ENCODE measurements at places on chromosomes 3 and 15. TPM values are rescaled to one million over a fixed set of nuclear protein-coding genes. Genes with fewer than 3 reads are reported as not detected.

Gene FRMD4B
- 1.7 TPM for total RNA-seq

GRCh38 chr15:74725225-74725774, at the start of gene CYP1A1:
Gene CYP1A1, minus strand, starts transcription at chr15:74725528. Its CDS starts 2,431 bp downstream, at chr15:74723097.
- peak; percentile 43 for DNase-seq

DNA sequence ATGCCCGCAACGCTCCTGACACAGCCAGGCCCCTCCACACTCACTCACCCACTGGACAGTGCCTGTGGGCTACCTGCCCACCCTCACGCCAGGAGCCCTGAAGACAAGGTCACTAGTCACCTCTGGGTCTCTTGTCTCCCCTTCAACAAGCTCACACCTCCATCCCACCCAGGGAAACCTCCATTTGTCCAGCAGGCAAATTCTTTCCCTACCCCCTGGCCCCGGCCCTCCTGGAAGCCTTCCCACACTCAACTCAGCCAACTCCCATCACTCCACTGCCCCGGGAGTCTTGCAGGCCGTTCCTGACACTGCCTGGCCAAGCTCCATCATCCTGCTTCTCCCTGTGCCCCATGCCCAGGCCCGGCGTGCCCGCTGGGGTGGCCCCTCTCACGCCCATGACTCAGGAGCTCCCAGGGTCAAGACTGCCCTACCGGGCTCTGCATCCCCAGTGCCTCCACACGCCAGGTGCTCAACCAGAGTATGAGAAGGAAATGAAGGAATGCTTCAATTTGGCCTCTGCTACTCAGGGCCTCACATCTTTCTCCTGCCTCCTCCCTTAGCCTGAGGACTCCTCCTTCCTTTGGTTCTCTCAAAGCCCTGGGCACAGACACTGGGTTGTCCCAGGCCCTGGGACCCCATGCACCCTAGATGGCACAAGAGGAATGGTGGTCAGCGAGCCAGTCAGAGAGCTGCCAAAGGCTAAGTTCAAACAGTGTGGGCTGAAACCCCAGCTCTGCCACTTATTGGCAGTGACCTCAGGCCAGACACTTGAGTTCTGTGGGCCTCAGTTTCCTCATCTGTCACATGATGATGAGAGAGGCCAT, 88.6 kb downstream of the SEC22A start:
- DNase-seq, result no peak

GRCh38 chr3:192915304-192915703, 2.4 kb downstream of the MB21D2 start:
- DNase-seq, result no peak

GRCh38 chr3:128317698-128318231, 148.9 kb downstream of the DNAJB8 start:
- no peak for DNase-seq

GRCh38 chr3:106748472-106749262, 628.6 kb upstream of the CCDC54 start:
- DNase-seq, result no peak

Gene APOD
- total RNA-seq, result 0.30 TPM

DNA sequence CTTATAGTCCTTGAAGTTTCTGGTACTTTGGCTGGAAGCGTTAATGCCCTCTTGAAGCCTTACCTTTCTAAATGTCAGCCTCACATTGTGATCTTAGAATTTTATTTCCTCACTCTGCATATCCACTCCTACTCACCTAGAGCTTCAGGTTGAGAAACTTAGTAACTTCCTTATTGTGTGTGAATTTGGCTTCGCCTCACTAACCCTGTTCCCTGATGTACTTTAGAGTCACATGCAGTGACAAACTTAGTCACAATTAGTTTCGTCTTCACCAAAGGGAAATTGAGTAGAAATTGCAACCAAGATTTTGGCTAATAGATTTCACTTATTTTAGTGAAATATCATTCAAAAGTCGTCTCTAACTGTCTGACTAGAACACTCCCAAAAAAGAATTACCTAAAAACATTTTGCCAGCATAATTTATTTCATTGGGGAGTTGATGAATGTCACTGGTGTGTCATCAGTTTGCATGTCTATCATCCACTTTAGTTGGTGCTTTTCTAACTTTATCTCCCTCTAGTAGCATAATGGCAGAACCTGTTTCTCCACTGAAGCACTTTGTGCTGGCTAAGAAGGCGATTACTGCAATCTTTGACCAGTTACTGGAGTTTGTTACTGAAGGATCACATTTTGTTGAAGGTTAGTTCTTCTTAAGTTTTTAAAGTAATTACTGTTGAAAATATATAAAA, 960 bp downstream of the MFN1 start:
- DNase-seq, result no peak

Gene A4GNT
- not detected for total RNA-seq

DNA sequence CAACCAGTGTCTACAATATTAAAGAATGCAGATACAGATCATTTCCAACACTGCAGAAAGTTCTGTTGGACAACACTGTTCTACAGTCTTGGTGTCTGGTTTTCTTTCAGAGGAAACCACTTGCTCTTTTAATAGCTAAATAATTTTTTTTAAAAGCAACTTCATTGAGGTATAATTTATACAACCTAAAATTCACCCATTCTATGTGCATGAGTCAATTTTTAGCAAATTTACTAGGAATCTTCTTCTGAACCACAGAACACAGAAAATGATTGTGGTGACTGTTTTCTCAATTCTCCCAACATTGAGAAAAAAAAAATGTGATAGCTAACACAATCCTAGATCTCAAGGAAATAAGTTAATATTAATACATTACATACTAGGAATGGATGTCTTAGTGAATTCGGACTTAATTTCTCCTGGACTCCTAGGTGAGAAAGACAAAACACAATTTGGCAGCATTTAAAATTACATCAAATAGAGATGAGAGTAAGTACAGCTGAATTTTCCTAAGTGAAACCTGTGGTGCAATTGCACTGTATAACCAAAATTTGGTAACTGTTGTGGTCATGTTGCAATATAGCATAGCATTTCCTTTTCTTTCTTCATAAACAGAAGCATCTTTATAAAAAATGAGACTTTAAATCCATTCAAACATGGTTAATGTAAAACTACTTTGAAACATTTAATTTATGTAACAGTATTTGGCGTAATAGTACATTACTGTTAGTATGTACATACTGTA, 15.3 kb upstream of the PLCL2 start:
- DNase-seq, result no peak

DNA sequence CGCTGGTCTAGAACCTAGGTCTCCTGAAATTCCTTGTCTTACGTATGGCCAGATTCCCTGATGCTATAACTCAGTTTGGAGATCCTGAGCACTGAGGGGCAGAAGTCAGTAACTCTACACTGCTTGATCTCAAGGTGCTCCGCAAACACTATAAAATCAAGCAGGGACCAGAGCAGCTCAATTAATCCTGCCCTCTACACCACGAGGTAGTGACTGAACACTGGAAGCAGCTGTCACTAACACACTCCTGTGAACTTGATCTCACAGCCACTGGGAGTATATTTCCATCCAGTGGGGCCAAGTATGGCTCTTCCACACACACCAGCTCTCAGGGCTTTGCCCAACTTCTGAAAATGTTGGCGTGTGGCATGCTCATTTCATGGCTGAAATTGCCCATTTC, 51.0 kb downstream of the EDEM1 start:
- DNase-seq, result no peak

DNA sequence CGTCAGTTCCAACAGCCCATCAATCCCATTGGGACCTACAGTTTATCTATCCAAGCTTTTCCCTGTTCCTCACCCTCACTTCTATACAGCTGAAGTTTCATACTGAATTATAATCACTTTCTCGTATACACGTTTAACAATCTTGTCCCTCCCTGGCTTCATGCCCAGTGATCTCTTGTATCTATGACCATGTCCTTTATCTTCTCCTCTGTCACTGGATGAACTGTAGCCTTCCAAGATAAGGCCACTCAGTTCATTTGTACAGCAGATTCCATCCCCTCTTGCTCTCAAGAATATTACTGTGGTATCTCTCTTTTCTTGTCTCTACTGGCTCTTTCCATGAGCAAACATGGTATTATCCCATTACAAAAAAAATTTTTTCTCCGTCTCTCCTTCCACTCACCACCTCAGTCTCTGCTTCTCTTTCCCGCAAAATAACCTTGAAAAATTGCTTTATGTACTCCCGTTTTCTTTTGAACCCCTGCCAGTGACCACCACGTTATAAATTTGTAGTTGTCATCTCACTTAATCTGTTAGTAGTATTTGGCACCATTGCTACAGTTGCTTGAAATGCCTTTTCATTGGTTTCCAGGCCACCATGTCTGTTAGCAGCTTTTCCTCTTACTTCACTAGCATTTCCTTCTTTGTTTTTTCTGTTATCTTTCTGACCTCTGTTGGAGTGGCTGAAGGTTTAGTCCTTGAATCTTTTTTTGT, 9.4 kb downstream of the CTNNB1 start:
- DNase-seq, result no peak

GRCh38 chr15:74383286-74383685, 15.8 kb upstream of the CYP11A1 start:
- no peak for DNase-seq

- DNase-seq, result no peak
Observed at GRCh38 chr3:32381922-32382321, 9.7 kb upstream of the CMTM7 start.

- DNase-seq, result no peak
Observed at GRCh38 chr3:15553749-15554148, 32.2 kb upstream of the COLQ start.

Gene ARPP21
- not detected for total RNA-seq

Gene SENP8
- total RNA-seq, result 0.36 TPM

DNA sequence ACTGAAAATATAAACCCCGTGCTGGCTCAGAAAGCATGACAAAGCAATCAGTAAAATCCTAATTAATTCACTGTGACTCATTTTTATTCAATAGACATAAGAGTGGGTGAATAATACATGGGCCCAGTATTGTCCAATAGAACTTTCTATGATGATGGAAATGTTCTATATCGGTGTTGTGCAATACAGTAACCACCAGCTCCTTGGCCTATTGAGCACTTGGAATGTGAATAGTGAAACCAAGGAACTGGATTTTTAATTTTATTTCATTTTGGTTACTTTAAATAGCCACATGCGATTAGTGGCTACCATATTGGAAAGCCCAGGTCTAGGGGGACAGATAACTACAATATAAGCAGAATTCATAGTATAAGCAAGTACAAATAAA, 69.8 kb upstream of the PPP2R3A start:
- no peak for DNase-seq

Gene BTLA
- total RNA-seq, result 25.5 TPM

Gene PRR23C
- total RNA-seq, result not detected

GRCh38 chr15:80777137-80777536, 2.0 kb upstream of the CEMIP start:
- DNase-seq, result no peak

GRCh38 chr3:171972871-171973348, 66.5 kb upstream of the FNDC3B start:
- DNase-seq, result no peak

GRCh38 chr15:45665261-45665660, 30.4 kb downstream of the SQOR start:
- no peak for DNase-seq

Gene CHRFAM7A
- total RNA-seq, result 4.3 TPM

DNA sequence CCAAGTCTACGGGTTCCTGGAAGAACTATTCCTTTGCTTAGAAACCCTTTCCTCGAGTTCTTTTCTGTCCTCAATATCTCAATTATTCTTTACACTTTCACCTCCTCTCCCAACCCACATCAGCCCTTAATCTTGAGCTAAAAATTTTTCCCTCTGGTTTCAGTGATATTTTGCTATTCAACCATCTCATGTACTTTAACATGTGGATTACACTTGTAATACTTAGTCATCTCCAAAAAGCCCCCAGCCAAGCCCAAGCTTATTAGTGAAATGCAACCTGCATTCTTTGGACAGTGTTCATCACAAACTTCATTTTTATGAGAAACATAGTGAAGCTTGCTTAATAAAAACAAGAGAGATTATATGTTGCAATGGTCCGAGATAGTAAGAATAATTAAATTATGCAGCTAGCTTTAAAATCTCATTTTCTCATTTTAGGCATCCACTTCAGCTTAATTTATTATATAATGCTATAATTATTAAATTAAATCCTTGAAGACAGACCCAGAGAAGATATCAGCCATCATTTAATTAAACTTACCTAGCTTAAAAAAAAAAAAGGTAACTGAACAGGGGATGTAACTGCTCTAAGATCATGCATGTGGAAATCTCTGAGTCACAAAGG, 534.5 kb upstream of the TBL1XR1 start:
- no peak for DNase-seq

Gene CFAP91
- total RNA-seq, result 0.68 TPM

DNA sequence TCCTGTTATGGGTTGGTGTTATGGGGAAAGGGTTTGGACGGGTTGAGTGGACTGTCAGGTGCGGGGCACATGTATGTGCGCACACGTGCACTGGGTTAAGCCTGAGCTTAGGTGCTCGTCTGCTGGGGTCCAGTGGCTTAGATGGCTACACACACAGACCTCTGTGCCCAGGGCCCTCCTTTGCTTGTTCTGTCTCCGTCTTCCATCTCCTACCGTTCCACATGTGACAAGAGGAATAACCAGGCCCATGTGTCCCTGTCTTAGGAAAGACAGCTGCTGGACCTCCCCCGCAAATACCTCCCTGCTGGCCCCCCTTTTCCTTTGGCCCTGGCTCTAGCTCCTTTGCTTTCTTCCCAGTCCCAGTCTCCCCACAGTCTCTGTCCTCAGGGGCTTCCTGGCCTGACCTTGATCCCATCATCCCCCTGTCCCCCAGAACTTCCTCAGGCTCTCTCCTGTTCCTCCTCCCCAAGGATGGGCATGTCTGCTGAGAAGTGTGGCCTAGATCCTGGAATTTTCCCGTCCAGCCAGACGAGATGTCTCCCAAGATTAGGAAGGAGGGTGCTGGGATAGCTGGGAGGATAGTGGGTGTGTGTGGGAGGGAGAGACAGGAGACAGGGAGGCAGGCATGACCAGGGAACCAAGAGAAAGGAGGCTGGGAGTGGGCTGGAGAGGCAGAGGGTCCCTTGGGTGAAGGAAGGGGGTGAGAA, 797 bp upstream of the THPO start:
- no peak for DNase-seq

GRCh38 chr3:45881078-45882022, 5.0 kb upstream of the CCR9 start:
- DNase-seq, result no peak

- DNase-seq, result no peak
Observed at GRCh38 chr3:88117683-88118082, 32.1 kb upstream of the C3orf38 start.

- no peak for DNase-seq
Observed at GRCh38 chr3:114680299-114680698, 386.5 kb downstream of the TIGIT start.

Gene ZNF662
- not detected for total RNA-seq

GRCh38 chr15:44735482-44736180, 697 bp upstream of the TRIM69 start:
- DNase-seq, result peak; percentile 43

DNA sequence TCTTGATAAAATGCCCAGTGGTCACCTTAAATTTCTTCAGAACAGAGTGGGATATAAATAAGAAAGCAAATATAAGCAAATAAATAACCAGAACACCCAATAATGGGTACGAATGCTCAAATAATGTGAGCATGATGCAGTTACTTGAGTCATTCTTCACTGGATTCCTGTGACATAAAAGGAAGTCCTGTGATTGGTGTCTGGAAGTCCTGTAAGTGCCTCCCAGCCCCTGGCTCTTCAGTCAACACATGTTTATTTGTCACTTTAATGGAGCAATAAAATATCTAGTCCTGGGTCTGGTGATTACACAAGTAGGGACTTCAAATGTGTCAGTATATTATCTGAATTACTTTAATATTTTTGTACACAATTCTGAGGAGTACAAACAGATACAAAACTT, 30.4 kb downstream of the TMEM212 start:
- no peak for DNase-seq

GRCh38 chr3:172701751-172702150, 9.1 kb downstream of the NCEH1 start:
- DNase-seq, result no peak

Gene CHD2
- total RNA-seq, result 214 TPM

All from activated naive CD4-positive, alpha-beta T cell treated with anti-CD3 and anti-CD28 coated beads, Interleukin-2, amount 50 U/mL, for 72 hours (primary cell).